EH (cell line): ENCODE measurements at places on chromosomes 12 and 14.
A peak's percentile ranks its signal among the peaks of the same experiment; 100 is the strongest.

DNA sequence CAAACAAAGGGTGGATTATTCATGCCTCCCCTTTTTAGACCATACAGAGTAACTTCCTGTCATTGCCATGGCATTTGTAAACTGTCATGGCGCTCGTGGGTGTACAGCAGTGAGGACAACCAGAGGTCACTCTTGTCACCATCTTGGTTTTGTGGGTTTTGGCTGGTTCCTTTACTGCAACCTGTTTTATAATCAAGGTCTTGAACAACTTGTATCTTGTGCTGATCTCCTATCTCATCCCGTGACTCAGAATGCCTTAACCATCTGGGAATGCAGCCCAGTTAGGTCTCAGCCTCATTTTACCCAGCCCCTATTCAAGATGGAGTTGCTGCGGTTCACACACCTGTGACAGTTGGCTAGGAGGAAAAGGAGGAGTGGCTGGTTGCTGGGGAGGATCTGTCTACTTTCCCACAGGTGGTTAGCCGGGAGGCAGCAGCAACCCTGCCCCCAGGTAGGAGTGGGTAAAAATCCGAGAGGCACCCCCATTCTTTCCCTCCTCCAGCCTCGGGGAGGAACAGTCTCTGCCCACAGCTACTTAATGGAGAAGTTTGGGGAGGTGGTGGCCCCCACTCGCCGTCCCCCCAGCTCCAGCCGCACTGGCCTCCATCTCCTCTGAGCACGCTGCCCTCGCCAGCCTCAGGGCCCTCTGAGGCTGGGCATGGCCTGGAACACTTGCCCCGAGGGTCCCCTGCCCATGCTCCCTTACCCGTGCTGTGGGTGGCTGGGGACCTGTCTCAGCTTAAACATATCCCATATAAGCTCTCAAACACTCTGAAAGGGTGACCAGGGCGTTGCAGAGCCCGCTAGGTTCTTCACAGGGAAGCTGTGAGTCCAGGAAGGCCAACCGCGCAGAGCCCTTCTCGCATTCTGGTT, 41.7 kb downstream of the SMIM41 start:
- peak; percentile 19 for DNase-seq

DNA sequence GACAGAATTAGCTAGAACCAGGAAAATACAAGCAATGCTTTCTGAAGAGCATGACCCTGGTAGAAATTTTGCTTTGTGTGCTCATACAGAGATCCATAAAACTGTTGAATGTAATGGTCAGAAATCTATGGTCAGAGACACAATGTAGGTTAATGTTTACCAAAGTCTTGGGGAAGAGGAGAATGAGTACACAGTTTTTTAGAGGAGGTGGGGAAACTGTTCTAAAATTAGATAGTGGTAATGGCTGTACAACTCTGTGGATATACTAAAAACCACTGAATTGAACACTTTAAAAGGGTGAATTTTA, 109.5 kb upstream of the ARHGAP5 start:
- DNase-seq: no peak

DNA sequence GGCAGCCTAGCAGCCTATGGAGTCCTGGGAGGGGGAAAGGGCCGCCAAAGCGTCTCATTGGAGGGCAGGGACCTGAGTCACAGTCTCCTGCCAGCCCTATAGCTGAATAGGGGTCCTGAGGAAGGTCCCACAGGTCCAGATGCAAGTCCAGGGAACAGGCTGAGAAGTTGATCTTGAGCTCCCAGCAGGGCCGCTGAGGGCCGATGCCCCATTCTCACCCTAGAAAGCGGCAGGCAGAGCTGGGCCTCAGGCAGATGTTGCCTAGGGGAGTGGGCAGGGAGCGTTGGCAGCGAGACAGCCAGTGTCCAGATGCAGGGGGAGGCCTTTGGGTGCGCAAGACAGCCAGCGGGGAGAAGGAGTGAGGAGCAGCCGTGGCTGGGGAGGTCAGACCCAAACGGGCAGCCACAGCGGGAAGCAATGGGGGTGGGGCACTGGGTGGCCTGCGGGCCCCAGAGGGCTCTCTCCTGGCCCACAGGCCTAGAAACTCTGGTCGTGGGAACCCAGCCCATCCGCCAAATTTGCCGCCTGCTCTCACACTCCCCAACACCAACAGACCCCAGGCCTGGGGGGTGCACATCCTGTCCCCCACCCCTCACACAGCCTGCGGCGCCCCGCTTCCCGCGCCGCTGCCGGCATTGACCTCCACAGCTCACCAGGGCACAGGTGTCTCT, 1.1 kb downstream of the HDAC7 start:
- DNase-seq: peak; percentile 61

- no peak for DNase-seq
These were observed 10.8 kb upstream of the IPO8 start for GRCh38 chr12:30706476-30706875.

- peak; percentile 50 for DNase-seq
These were observed 6.9 kb upstream of the BMP4 start for GRCh38 chr14:53963320-53964227.

- no peak for DNase-seq
These were observed 69.6 kb downstream of the SLC41A2 start for GRCh38 chr12:104888481-104888880.

- no peak for DNase-seq
These were observed 38.3 kb downstream of the NEUROD4 start for GRCh38 chr12:55058082-55058481.

- DNase-seq: peak; percentile 24
These were observed 4.2 kb upstream of the AAAS start for GRCh38 chr12:53325511-53326061.

DNA sequence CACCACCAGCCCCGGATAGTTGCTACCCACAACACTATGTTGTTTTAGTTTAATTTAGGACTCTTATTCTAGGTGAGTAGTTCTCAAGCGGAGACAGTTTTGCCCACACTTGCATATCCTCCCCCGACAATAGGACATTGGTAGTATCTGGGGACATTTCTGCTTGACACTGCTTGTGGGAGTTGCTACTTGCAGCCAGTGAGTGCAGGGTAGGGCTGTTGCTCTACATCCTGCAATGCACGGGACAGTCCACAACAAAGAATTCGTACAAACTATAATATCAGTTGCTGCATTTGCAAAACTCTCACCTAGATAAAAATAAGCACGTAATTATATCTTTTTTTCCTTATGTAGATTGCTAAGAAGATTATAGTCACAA, 111.8 kb upstream of the DNM1L start:
- no peak for DNase-seq
